A673 (cell line): ENCODE measurements at places on chromosomes 4 and X.

- H3K36me3 ChIP-seq: no peaks in the 10 kb centered on the region
- no peaks in the 10 kb centered on the region for H3K4me1 ChIP-seq
- no peak for DNase-seq
- no peak overlapping the region for H3K27ac ChIP-seq
These were observed 242.8 kb downstream of the ADGRL3 start for GRCh38 chr4:61442936-61443335.

GRCh38 chrX:122268353-122268752 lies 915.7 kb upstream of the GRIA3 start:
- no peak for DNase-seq
- no peak overlapping the region for H3K4me3 ChIP-seq
- no peaks in the 10 kb centered on the region for H3K36me3 ChIP-seq
- no peaks in the 10 kb centered on the region for H3K27me3 ChIP-seq
- H3K4me1 ChIP-seq: no peaks in the 10 kb centered on the region
- H3K27ac ChIP-seq: no peak overlapping the region

DNA sequence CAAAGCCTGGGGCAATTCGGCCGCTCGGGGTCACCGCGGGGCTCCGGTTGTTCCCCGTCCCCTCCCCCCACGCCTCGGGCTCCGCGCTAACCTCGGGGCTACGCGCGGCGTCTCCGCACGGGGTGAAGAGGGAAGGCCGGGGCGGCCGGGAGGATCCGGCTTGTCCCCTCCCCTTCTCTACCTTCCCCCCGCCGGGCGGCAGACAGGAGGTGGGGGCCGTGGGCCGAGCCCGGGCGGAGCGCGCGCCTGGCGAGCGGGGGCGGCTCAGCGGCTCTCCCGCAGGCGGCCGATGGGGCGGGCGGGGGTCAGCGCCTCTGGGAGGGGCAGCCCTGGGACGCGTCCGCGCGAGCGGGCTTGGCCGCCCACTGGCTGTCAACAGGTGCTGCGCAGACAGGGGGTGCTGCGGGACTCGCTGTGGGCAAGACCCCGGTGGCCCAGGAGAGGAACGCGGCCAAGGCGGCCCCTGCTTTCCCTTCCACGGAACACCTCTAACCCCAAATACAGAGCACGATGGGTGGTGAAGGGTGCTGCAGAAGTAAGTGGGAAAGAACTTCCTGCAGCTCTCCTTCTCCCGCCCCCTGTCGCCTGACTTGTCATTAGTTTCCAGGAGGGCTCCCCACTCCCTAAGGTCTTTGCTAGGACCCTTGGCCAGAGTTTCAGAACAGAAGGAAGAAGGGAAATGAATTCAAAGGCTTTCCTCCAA lies at the start of gene PDGFC:
Gene PDGFC, minus strand, starts transcription at position 124 of the 703 bp plus-strand sequence. CDS start 896 bp downstream, outside the sequence.
- H3K4me3 ChIP-seq: peak within 1 kb of the TSS; percentile 82
- H3K27ac ChIP-seq: peak within 1 kb of the TSS; percentile 83
- peak; percentile 79 for DNase-seq
- H3K4me1 ChIP-seq: peaks cover 27% of the 10 kb centered on the region

DNA sequence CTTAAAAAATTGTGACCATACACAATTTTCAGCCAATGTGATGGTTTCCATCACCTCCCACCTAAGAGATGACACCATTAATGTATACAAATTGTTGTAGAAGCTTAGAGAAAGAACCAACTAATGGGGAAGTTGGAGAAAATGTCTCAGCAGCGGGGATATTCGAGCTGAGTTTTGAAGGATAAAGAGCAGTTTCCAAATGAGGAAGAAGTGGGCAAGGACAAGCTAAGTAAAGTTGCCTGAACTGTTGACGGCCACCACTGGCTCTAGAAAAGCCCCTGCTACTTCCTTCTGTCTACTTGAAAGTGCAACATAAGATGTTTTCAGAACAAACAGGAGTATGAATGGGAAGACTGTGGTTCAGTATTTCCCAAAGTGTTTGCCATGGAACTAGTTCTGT lies 92.0 kb downstream of the CHRNA9 start:
- H3K4me1 ChIP-seq: no peaks in the 10 kb centered on the region
- no peaks in the 10 kb centered on the region for H3K36me3 ChIP-seq
- no peak for DNase-seq
- H3K27ac ChIP-seq: no peak overlapping the region

- no peak overlapping the region for H3K27ac ChIP-seq
- DNase-seq: peak; percentile 5
- no peaks in the 10 kb centered on the region for H3K27me3 ChIP-seq
- no peaks in the 10 kb centered on the region for H3K36me3 ChIP-seq
- H3K4me3 ChIP-seq: no peak overlapping the region
- no peaks in the 10 kb centered on the region for H3K4me1 ChIP-seq
These were observed 426.7 kb downstream of the RPA4 start for GRCh38 chrX:97310373-97310772.

DNA sequence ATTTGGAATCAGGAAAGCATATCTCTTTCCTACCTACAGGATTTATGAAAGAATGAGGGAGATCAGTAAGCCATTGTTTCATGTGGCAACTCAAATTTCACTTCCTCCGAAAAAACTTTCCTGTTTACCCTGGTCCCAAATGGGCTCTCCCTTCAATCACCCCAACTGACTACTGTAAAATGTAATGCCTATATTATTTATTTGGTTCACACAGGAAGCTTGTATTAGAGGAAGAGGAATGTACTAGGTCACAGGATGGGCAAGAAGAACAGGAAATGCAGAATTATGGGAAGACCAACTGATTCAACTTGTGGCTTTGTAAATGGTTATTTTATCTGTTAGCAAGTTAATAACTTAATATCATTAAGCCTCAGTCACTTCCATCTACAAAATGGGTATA lies 23.1 kb downstream of the COL4A6 start:
- H3K4me3 ChIP-seq: no peak overlapping the region
- no peak overlapping the region for H3K27ac ChIP-seq
- no peaks in the 10 kb centered on the region for H3K4me1 ChIP-seq
- peaks cover 7% of the 10 kb centered on the region for H3K27me3 ChIP-seq
- no peak for DNase-seq
- no peaks in the 10 kb centered on the region for H3K36me3 ChIP-seq

DNA sequence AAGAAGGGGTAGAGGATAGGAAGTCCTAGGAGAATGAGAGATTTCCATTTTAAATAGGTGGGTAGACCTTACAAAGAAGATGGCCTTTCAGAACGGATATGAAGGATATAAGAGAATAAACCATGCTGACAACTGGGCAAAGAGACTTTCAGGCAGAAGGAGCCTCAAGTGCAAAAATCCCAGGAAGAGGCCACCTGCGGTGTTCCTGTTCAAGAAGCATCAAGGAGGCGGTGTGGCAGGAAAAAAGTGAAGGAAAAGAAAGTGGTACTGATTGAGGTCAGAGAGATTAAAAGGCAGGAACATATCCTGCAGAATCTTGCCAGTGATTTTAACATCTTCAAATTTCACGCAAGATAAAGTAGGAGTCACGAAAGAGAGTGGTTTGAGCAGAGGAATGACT lies 172.0 kb downstream of the FSTL5 start:
- no peaks in the 10 kb centered on the region for H3K36me3 ChIP-seq
- H3K4me1 ChIP-seq: no peaks in the 10 kb centered on the region
- no peak for DNase-seq
- no peak overlapping the region for H3K27ac ChIP-seq
- H3K4me3 ChIP-seq: no peak overlapping the region

GRCh38 chrX:79080141-79080540 lies 64.3 kb upstream of the GPR174 start:
- peaks cover 27% of the 10 kb centered on the region for H3K4me1 ChIP-seq
- H3K27ac ChIP-seq: peak overlapping the region; percentile 48
- H3K36me3 ChIP-seq: no peaks in the 10 kb centered on the region

DNA sequence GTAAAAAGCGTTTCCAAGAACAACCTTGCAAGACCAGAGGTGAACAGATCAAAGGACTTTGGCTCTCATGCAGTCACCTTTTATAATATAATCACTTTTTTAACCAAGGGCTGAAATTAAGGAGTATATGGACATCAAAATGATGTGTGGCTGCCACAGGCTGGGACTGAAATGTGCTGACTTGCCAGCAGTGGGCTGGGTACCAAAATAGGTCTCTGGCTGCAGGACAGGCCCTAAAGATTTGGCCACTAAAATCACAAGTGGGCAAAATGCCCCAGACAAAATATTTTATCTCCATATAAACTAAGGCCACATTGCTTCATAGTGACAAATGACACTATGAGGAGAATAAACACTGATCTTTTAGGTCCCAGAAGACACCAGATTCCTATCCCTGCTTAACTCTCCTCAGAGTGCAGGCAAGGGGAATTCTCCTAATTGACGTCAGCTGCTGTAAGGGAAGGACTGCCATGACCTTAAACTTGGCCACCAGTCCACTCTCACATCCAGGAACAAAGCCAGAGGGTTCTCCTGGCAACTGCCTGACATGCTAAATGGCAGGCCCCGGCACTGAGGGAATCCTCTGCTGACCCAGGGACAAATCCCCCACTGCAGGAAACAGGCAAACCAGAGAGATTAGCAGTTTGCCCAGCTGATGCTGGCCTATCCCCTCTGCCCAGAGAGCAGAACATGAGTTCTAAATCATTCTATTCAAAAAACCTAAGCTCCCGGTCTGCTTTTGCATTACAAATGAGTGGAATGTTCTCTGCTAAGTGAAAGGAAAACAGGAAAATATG lies 155.8 kb downstream of the PPP3CA start:
- H3K27me3 ChIP-seq: no peaks in the 10 kb centered on the region
- DNase-seq: no peak
- H3K36me3 ChIP-seq: no peaks in the 10 kb centered on the region
- peak overlapping the region; percentile 15 for H3K27ac ChIP-seq
- no peak overlapping the region for H3K4me3 ChIP-seq

- no peak overlapping the region for H3K4me3 ChIP-seq
- no peaks in the 10 kb centered on the region for H3K36me3 ChIP-seq
- H3K27ac ChIP-seq: no peak overlapping the region
- H3K27me3 ChIP-seq: no peaks in the 10 kb centered on the region
These were observed 619.2 kb downstream of the RAPGEF2 start for GRCh38 chr4:159722052-159722451.

DNA sequence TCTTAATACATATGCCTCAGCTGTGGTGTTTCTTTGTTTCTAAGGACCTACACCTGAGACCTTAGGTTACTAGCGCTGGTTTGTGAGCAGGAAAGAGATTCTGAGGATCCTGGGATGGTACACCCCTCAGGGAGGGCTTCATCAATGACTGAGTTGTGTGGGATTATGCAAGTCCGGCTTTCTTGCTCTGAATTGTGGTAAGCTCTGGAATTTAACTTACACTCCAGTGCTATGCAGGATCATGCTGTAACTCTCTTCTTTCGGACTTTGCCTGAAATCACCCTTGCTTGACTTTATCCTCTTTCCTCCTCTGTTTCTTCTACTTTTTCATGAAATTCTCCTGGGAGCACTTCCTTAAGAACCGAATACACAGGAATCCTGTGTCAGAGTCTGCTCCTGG lies 431.5 kb upstream of the BOD1L1 start:
- DNase-seq: no peak
- no peaks in the 10 kb centered on the region for H3K4me1 ChIP-seq
- H3K27ac ChIP-seq: no peak overlapping the region
- no peak overlapping the region for H3K4me3 ChIP-seq

DNA sequence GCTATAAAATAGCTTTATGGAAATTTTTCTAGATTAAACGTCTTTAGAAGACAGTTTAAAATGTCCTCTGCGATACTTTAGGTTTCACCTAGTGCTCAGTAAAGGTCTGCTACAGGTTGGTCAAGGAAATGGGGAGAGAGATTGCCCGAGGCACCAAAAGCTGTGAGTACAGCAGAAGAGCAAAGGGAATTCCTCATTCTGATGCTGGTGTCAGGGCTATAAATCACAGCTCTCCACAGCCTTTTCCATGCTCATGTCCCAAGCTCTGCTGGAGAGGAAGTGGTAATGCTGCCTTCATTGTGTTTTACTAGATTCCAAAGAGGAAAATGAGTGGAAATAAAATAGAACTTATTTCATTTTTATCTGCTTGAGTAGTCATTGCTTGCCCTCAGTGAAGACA lies 2060.4 kb downstream of the ARAP2 start:
- no peak overlapping the region for H3K4me3 ChIP-seq
- DNase-seq: no peak
- H3K27ac ChIP-seq: no peak overlapping the region
- H3K4me1 ChIP-seq: no peaks in the 10 kb centered on the region
- no peaks in the 10 kb centered on the region for H3K36me3 ChIP-seq
